ENCODE measurements at places on chromosomes 1 and 21.
A peak's percentile ranks its signal among the peaks of the same experiment; 100 is the strongest.

DNA sequence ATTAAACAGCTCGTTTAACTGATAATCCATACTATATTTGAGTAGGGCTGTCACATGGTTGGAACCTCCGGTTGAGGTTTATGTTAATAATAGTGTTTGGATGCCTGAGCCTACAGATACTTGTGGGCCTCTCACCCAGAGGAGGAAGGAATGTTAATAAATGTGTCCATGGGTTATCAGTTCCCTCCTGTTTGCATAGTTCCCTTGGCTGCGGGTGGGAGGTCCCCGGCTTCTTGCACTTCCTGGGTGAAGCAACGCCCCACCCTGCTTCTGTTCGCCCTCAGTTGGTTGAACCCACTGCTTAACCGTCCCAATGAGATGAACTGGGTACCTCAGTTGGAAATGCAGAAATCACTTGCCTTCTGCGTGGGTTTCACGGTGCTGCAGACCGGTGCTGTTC is 23.6 kb upstream of the GBP1 start:
- DNase-seq = no peak

GRCh38 chr21:36807422-36807928 is 108.6 kb downstream of the SIM2 start:
- DNase-seq = no peak

GRCh38 chr1:88204111-88204510 is 480.0 kb upstream of the PKN2 start:
- no peak for DNase-seq

DNA sequence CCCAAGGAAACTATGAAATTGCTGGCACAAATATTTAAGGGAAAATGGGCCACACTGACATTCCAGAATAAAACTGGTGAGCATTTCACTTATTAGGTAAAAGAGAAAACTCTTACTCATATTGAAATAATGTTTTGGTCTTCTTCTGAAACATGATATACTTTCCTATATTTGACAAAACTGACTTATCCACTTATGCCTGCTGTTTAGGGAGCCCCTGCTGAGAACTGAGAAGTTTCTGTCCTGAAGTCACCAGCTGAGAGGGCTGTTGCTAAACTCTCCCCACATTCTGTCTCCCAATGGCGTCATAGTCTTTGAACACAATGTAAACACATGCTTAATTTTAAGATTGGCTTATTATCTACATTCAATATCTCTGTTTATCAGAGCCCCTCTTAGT is 46.8 kb upstream of the ZC3H11B start:
- no peak for DNase-seq

DNA sequence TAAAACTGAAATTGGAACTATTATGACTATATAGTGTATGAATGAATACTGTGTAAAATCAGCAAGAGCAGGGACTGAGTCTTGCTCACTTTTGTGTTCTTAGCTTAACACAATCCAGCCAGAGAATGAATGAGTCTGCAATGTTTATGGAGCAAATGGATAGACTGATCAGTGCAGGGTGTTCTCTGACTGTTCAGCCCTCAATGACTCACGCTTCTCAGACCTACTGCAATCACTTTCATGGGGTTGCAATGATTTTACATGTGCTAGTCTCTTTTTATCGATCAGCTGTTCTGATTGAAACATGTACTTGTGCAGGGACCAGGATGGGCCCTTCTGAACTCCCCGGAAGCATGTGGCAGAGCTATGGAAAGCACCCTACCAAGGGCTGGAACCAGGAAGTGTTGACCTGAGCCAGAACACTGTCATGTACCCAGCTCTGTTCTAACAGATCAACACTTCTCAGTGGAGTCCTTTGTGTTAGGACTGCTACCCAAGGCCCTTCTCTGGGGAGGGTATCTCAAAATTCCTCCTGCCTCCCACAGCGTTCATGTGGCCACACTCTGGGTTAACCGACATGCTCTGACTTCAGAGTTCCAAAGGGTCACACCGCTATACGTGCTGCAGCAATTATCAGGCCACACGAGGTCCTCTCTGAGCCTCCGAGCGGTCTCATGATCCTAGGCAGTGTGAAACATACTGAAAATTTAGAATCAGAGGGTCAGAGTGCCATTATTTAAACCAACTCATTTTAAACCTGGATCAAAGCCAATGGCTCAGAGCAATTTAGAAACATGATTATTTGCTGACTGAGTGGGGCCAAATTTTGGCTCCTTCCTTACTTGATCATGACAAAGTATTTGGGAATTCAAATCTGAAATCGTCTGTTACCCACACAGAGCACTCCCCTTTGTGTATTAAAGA is 35.2 kb downstream of the GRIK1 start:
- DNase-seq = no peak

GRCh38 chr1:25066256-25066655 is 136.2 kb upstream of the RUNX3 start:
- no peak for DNase-seq

DNA sequence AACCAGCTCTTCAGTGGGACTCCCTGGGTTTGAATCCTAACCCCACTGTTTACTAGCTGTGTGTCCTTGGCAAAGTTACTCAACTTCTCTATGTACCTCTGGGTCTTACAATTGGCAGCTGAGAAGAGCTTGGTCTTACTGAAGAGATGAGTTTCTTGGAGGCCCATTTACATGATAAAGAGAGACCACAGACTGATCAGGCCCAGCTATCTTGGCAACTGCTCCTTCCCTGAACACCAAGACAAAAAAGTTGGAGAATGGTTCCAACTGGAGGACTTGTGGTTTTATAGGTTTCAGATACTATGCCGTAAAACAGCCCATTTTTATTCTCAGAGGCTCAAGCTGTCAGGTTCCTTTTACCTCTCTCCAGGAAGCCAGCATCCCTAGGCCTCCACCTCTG is 24.8 kb upstream of the CNIH3 start:
- no peak for DNase-seq

DNA sequence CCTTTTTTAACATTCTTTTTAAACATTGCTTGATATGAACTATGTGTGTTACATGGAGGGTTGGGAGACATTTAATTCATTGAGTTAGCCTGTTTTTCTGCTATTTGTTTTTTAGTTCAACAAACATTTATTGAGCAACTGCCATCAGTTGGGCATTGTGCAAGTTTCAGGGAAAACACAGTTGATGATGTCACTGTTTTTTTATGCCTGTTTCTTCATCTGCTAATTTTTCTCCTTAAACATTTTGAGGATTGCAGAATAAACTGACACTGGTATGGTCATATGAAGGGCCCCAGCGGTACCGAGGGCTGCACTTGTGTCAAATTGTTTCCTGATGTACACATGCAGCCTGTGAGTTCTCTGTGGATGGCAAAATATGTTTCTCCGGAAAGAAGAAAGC is 253.0 kb downstream of the FGGY start:
- no peak for DNase-seq

- no peak for DNase-seq
Observed at GRCh38 chr1:38677311-38677710, 182.3 kb downstream of the RRAGC start.

GRCh38 chr1:229117664-229118300 is 153.1 kb upstream of the RAB4A start:
- peak; percentile 30 for DNase-seq

GRCh38 chr21:29751473-29752185 is 188.2 kb downstream of the GRIK1 start:
- DNase-seq = no peak

DNA sequence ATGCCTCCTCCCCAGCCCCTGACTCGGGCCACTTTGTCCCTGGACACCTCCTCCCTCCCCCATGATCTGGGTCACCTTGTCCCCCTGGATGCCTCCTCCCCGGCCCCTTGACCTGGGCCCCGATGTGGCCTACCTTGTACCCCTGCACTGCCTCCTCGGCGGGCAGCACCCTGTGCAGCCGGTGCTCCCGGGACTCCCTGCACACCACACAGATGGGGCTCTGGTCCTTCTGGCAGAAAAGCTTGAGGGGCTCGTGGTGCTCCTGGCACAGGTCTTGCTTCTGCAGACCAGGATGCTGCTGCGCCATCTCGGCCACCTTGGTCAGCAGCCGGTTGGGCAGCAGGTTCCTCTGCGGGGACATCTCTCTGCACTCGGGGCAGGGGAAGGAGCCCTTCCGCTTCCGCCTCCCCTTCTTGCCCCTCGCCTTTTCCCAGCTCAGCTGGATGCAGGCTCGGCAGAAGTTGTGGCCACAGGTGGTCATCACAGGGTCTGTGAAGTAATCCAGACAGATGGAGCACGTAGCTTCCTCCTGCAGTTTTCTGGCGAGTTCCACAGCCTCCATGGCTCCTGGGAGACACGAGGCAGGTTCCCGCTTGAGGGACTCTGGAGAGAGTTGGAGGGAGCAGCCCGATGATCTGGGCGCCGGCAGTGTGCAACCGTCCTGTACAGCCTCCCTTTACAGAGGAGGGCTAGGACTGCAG is 2.0 kb downstream of the TRIM17 start:
- no peak for DNase-seq

DNA sequence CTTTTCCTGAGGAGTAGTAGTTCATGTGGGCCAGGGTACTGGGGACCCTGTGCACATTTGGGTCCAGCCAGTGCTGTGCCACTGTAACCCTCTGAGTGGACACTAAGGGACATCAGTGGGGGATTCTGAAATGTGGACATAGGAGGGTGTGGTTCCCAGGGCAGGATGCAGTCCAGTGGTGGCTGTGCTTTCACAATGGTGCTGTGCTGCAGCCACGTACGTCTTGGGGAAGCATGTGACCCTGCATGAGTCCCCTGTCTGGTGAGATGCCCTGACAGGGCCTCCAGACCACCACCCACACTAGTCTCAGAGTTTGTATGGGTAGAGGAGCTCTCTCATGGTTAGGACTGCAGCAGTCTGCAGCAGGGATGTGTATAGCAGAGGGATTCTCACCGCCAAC is 37.8 kb upstream of the WNT2B start:
- no peak for DNase-seq

DNA sequence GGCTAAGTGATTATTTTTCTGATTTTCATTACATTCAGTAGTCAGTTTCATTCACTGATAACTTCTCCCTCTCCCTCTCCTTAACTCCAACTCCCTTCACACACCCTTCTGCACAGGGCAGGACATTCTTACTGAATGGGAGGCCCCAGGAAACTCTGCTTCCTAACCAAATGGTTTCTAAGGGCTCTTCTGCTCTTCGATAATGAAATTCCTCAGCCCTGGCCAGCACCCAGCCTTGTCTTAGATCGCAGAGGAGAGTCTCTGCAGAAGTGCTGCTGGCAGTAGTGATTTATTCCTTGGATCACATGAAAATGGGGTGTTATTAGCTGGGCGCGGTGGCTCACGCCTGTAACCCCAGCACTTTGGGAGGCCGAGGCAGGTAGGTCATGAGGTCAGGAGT is 16.4 kb downstream of the PLEKHM2 start:
- DNase-seq = no peak

GRCh38 chr1:23029337-23029736 is 10.1 kb downstream of the KDM1A start:
- DNase-seq = no peak

GRCh38 chr1:227776331-227776771 is 39.1 kb upstream of the PRSS38 start:
- DNase-seq = no peak

DNA sequence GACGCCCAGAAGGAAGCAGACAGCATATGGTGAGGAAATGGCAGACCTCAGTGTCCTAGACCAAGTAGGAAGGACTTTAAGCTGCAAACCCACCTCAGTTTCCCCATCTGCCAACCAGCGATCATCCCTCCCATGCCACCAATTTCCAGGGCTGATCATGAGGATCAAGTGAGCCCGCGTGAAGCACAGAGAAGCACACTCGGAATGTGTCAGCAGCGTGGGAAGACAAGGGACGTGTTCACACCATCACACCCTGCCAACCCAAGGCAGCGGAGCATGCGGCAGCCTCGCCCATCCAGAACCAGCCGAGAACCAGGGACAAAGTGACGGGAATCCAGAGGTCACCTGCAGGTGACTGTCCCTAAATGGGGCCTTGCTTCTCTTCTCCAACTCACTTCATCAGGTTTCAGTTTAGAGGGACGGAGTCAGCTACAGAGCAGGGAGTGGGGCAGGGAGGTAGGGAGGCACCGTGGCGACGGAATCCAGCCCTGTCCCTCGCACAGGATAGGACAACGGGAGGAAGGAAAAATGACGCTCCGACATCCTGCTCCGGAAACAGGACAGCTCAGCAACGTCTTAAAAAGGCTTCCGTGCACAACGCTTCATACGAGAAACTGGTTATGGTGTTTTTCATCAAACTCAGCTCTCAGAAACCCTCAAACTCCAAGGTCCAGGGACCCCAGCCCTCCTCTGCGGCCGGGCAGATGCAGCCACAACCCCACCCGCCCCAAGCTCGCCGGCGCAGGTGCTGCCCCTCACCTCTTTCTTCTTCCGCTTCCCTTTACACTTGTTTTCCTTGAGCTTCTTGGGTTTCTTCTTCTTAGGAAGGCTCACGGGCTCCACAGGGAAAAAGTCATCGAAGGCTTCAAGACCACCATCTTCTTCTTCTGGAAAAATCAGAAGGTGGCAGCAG is 12.5 kb downstream of the CHD5 start:
- DNase-seq = no peak

DNA sequence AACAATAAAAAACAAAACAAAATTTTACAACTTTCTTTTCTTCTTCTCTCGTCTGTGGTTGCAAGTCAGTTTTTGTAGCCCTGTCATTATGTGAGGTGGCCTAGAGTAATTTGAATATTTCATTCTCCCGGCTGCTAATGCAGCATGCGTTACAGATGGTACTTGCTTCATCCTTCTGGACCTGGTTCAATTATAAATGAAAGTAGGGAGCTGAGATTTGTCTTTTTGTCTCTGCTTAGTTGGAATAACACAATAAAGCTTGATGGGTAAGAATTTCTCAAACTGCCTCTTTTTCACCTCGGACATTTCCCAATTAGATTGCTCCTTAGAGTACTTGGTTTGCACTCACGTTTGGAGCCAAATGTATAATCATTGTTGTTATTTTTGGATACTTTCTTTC is 201.6 kb downstream of the PBX1 start:
- no peak for DNase-seq

DNA sequence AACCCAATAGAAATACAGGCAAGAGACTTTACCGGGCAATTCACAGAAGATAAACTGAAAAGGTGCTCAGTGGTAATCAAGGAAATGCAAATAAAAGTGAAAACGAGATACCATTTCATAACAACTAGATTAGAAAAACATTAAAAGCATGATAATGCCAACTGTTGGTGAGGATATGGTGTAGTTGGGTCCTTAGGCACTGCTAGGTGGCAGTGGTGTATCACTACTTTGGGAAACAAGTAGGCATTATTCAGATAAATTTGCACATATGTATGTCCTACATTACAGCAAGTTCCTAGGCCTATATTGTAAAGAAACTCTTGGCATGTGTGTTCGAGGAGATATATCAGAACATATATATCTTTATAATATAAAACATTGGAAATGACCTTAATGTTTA is 31.0 kb downstream of the AZIN2 start:
- DNase-seq = no peak

DNA sequence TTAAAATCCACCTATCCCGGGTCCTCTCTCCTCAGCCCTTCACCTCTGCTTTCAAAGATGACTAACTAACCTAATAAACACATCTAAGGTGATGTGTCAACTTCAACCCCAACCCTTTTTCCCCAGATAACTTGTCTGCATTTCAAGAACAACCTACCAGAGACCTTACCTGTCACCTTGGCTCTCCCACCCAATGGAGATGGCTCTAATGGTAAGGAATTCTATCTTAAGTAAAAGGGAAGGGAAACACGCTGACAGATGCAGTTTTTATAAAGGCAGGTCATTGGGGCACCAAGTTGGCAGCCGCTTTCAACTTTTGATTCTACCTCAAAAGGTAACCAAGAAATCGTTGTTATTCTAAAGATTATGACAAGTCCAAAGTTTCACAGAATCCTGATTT is 37.6 kb downstream of the MRPL39 start:
- no peak for DNase-seq

All from hypothalamus (tissue), 51 donors.